ENCODE measurements at places on chromosomes 2 and 18. TPM values are rescaled to one million over a fixed set of nuclear protein-coding genes. Genes with fewer than 3 reads are reported as not detected.

MAP3K20 gene
- 21.3 TPM for total RNA-seq

SRD5A2 gene
- not detected for total RNA-seq

UGT1A3 gene
- total RNA-seq = 0.28 TPM

GAREM2 gene
- total RNA-seq = 0.68 TPM

KLHL41 gene
- total RNA-seq = 0.40 TPM

HOXD12 gene
- not detected for total RNA-seq

ELOA2 gene
- total RNA-seq = not detected

FHL2 gene
- 39.0 TPM for total RNA-seq

R3HDM1 gene
- 26.0 TPM for total RNA-seq

UGT1A4 gene
- 0.80 TPM for total RNA-seq

CCDC142 gene
- 4.6 TPM for total RNA-seq

DNA sequence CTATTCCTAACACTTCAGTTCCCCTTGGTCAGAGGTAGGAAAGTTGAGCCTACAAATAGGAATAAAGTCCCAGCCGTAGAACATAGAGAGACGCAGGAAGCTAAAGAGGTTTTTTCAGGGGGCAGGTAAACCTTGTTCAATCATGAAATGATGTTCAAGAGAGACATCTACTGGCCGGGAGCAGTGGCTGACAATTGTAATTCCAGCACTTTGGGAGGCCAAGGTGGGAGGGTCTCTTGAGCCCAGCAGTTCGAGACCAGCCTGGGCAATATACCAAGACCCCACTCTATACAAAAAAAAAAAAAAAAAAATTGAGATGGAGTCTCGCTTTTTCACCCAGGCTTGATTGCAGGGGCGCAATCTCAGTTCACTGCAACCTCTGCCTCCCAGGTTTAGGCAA lies 66.7 kb upstream of the DNAJC10 start:
- ATAC-seq = no peak

DNA sequence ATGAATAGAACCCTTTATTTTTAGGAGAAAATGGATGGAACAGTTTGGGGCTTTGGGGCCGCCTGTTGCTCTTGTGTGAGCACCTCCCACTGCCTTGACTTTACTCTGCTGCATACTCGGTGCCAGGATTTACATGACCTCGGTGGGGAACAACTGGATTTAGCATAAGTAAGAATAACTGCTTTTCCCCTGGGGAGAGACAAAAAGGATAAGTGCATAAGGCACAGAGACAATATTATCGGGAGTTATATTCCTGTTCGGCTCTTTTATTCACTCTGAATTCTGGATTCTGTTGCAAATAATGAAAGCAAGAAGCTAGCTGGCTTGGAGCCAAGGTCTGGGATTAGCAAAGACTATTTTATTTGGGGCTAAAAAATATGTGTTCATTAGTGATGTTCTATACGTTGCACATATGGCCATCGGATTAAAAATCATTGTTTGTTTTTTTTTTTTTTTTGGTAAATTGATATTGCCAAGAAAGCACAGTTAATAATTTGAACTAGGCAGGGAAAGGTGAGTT lies 69.8 kb downstream of the CYBRD1 start:
- ATAC-seq = no peak

DNA sequence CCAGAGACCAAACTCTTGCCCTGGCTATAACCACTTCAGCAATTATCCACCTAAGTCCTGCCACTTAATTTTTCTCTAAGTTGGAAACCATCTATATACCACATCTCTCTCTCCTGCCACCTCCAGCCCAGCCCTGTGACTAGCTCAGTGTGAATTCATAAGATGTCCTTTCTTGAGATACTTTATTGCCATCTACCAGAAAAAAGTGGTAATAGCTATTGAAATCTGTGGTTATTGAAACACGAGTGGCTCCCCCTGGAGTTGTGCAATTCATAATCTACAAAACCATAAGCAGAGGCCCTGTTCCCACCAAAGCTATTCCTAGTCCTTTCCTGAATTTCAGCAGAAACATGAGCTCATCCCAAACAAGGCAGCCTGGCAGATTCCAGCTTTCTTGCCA lies 324.0 kb downstream of the TXNL1 start:
- peak; percentile 28 for ATAC-seq

- no peak for ATAC-seq
Observed at GRCh38 chr2:61141151-61141550, 20.8 kb upstream of the C2orf74 start.

DNA sequence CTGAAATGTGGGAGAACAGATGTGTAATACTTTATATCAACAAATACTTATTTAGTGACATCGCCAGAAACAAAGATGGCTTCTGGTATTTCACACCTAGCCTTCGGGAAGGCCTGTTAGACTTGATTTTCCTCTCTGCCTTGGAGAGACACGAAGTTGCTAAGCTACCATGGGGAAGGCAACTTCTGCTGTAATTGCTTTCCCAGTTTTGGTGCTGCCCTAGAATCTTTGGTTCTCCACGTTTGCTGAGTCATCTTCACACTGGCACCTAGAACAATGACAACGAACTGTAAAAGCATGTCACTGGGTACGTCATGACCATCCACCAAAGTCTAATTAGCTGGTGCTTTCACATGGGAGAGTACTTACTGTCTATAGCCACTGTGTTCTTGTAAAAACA lies 58.7 kb upstream of the ACTR3 start:
- ATAC-seq = peak; percentile 98

DNA sequence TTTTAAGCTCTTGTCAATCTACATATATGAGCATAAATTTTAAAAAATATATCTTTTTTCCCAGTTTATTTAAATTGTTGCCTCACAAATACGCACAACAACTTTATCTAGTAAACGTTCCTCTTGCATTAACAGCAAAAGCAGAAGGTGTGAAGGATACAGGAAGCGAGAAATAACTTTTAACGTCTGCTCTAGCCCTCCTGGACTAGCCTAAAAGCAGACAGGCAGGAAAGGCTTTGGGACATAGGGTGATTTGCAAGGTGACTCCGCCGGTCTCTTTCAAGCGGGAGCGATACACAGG lies 434 bp upstream of the DUSP19 start:
- peak; percentile 64 for ATAC-seq

DNA sequence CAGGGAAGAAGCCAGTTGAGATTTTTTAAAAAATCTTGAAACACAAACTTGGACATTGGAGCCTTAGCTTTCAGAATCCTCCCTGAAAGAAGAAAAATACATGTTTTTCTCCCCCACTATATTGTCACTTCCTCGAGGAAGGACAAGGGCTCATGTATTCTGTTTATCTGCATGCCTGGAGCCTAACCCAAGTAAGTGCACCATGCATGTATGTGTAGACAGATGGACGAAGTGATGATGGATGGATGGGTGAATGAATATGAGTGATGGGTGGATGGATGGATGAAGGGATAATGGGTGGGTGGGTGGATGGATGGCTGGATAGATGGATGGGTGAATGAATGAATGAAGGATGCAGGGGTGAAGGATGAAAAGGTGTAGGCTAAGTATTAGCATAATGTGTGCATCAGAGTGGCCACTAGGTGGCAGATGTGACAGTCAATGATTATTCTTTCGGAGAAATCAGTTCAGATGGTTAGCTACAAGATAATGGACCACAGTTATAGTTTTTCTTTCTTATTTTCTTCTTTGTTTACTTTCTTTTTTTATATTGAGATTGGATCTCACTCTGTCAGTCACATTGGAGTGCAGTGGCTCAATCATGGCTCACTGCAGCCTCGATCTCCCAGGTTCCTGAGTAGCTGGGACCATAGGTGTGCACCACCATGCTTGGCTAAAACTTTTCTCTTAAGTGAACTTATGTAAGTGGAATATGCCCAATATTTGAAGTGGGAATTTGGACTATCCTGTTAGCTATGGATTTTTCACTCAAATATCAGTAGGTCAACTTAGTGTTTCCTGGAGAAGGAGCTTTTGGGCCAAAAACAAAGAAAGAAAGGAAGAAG lies 18.5 kb upstream of the CCDC93 start:
- ATAC-seq = peak; percentile 52

GRCh38 chr18:3604498-3605408 lies 154.8 kb downstream of the TGIF1 start:
- peak; percentile 59 for ATAC-seq

DNA sequence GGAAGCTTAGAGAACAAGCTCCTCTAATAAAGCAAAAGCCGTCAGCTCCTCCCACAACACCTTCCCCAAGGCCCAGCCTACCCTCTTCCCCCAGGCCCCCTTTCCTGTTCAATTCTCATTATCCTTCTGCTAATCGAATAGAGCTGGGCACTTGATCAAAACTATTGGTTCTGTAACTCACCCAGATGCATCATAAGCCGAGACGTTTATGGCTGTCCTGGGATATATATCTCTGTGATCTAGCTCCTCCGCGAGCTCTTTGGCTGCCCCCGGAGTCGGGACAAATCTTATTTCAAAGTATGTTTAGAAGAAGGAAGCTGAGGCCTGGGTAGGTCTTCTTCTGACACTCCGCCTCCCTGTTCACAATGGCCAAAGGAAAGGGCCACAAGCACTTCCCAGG lies 88.3 kb upstream of the KLHL29 start:
- ATAC-seq = no peak

DNA sequence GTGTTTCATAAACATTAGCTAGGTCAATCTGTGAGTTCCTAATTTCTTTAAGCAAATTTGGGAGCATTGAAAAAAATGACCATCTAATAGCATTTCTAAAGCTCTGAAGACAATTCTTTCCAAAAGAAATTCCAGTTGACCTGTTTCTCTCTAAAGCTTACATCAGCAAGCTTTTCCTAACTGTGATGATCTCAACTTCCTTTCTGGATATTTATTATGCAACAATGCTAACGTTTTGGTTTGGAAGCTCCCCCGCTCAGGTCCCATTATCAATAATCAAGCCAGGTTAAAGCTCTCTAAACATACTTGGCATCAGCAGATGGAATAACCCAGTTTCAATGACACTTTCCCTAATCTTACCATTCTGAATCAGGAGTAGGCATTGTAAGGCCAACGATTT lies 196.3 kb upstream of the TANK start:
- no peak for ATAC-seq

- ATAC-seq = no peak
Observed at GRCh38 chr2:237053066-237053465, 32.6 kb upstream of the COPS8 start.

DNA sequence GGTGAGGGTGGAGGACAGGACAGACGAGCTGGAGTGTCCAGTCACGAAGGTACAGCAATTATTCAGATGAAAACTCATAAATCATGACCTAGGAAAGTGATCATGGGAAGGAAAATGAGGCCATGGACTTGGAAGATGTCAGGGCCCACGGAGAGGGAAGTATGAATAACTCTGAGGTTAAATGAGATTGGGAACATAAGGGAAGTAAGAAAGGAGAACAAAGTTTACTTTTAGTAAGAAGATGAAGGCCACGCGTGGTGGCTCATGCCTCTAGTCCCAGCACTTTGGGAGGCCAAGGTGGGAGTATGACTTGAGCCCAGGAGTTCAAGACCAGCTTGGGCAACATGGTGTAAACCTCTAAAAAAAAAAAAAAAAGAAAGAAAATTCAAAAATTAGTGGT lies 56.2 kb downstream of the AQP4 start:
- ATAC-seq = no peak

- ATAC-seq = no peak
Observed at GRCh38 chr2:1664698-1665097, 79.6 kb downstream of the PXDN start.

GRCh38 chr2:46936566-46936965 lies 21.0 kb upstream of the MCFD2 start:
- ATAC-seq = no peak

DNA sequence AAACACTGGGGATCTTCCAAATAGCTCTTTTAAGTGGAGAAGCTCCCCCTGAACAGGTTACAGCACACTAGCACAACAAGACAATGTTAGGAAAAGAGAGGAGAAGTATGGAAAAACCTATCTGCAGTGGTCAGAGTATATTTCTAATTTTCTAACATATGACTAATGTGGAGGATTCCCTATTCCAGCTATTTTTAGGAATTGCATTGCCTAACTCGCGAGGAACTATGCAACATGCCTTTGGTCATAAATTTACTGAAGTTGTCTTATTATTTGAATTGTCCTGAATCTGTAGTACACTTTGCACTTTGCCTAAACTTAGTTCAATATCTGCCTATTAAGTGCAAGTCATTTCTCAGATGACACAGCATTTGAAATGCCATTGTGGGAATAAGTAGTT lies 381.4 kb downstream of the CCDC85A start:
- ATAC-seq = no peak

DNA sequence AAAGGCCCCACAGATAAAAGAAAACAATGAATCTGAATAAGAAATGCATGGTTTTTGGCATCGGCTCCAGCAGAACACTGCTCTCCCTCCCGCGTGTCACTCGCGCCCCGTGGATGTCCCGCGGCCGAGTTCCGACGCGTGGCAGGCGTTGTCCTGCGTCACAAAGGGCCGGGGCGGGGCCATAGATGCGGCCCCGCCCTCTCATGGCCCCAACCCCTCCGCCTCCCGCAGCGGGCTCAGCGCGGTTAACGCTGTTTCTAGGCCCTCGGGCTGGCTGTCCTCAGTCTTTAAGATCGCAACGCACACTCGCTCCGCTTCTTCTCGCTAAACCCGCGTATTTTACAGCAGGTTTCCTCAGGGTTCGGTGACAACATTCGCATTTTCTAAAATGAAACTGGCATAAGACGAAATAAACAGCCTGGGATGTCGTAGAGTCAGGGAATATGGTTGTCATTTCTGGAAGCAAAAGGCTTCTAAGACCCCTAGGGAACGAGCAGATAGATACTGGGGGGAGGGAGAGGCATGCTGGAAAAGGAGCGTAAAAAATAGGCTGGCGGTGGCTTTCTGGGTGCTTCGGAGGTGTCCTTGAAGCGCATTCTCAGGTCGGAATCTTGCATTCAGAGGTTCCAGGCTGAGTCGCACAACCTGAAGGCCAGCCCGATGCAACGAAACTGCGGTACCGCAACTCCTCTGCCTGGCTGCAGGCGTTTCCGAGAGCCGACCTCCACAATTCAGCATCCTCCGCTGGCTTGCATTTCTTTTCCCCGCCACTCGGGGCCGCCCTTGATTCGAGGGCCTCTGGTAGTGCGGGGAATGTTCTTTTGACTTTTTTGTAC lies at the start of gene FKBP7:
Gene FKBP7, minus strand, starts transcription at position 162 of the 836 bp plus-strand sequence. Its CDS starts 101 bp downstream, at position 61.
- ATAC-seq = peak; percentile 88

DNA sequence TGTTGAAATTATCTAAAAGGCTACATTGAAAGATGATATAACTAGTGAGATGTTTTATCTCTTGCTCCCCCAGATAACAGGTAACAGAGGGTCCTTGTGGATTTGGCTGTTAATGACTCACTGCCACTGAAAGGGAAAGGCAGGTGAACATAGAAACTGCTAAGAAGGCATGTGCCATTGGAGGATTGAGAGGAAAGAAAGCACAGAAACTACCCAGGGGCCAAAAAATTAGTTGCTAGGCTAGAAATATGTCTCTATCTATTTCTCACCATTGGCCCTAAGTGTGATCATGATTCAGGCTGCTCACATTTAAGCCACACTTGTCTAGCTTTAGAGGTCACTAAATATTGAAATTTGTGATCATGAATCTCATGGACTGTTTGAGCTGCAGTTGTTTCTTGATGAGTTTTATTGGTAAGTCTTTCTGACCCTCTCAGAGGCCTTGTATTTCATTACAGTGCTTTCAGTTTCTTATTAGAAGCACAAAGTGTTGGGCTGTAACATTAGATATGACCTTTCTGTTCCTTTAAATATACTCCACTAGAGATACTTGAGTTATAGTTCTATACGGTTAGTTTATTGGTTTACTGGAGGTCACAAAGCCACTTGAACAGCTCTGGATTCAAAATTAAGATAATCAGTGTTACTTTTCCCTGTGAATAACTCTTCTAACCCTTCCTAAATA lies 26.2 kb downstream of the NAB1 start:
- no peak for ATAC-seq

Measured in esophagus mucosa (tissue), 1 donor.